Activated CD8-positive, alpha-beta memory T cell treated with anti-CD3 and anti-CD28 coated beads for 1 hour (primary cell): ENCODE measurements at places on chromosomes 16 and 17.

GRCh38 chr16:15043344-15043743, 12.5 kb downstream of the NTAN1 start:
- DNase-seq = no peak

- no peak for DNase-seq
These were observed 50.8 kb downstream of the ABCA9 start for GRCh38 chr17:69009930-69010329.

DNA sequence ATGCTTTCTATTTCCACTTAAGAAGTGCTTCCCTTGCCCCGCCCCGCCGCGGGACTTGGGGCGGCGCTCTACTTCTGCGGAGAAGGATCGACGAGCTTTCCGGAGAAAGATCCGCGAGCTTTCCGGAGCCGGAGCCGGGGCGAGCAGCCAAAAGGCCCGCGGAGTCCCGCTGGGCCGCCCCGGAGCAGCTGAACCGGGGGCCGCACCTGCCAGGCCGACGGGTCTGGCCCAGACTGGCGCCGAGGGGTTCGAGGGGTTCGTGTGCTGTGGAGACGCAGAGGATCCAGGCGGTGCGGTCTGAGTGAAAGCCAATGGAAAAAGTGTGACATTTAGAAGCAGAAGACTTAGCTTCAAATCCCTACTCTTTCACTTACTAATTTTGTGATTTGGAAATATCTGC, 50.8 kb downstream of the TBC1D26 start:
- DNase-seq = no peak

DNA sequence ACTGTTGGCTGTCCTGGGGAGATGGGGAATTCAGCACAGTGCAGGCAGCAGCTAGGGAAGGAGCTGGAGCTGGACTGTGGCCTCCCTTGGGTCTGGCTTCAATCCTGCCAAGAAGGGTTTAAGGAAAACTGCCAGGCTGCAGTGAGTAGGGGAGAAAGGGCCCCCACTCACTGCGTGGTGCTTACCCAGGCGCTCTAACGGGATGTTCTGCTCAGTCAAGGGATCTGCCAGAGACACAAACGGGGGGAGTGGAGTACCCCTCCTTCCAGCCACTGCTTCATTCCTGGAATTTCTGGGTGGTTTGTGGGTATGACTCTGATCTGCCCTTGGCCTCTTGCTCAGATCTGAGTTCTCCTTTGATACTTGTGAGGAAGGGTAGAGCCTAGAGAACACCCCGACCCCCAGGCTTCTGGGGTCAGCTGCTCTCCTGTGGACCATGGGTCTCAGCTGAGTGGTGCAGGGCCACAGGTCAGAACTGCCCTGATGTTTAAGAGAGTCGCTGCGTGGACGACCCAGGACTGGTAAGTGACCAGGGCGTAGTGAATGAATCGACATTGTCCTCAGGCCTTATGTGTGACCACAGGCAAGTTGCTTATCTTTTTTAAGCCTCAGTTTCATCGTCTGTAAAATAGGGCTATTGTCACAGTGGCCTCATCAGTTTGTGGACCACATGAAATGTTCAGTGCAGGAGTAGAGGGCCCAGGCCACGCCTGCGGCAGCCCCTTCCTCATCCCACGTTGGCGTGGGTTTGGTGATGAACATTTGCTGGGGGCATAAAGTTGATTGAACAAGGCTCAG, 9.6 kb downstream of the CRISPLD2 start:
- DNase-seq = no peak

DNA sequence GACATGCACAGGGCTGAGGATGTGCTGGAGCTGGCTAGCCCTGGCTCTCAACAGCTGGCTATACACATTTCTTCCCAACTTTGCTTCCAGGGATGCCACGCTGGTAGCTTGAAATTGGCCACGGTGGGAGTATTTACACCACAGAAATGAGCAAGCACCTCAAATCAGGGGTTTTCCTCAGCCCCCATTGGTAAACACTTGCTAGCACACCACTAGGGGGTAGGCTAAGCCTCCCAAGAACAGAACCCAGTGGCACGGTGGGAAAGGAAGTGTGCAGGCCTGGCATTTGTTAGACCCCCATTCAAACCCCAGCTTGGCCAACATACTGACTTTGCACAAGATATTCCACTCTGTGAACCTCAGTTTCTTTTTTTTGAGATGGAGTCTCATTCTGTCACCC, 12.9 kb downstream of the DRC3 start:
- DNase-seq = no peak

GRCh38 chr17:35064516-35065215, 1.2 kb upstream of the RFFL start:
- DNase-seq = no peak

GRCh38 chr17:71777048-71777640, 343.7 kb upstream of the SOX9 start:
- DNase-seq = no peak

DNA sequence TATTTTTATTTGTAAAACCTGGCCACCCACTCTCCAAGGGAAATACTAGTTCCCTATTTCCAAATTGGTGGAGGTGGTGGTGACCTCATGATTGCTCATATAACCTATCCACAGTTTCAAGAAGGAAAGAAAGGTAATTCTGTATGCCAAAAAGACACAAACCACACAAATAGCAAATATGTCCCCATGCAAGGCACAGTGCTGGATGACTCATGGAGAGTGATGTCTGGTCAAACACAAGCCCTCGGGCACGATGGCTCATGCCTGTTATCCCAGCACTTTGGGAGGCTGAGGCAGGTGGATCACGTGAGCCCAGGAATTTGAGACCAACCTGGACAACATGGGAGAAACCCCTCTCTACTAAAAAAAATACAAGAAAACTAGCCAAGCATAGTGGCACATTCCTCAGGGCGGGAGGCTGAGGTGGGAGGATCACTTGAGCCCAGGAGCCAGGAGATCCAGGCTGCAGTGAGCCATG, 64.2 kb downstream of the GNA13 start:
- DNase-seq = no peak

DNA sequence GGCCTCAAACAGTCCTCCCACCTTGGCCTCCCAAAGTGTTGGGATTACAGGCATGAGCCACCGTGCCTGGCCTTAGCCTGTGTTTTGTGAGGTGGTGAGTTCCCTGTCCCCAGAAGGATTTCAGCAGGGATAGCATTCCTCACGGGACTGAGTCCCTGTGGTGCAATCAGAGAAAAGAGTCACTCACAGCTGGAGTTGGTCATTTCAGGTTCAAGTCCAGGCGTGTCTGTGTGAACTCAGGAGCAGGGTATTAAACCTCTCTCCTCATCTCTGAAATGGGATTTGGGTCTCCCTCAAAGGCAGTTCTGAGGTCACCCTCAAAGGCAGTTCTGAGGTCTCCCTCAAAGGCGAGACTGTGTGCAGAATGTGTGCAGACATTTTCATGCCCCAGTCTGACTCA, 28.6 kb downstream of the NPTX1 start:
- DNase-seq = no peak

DNA sequence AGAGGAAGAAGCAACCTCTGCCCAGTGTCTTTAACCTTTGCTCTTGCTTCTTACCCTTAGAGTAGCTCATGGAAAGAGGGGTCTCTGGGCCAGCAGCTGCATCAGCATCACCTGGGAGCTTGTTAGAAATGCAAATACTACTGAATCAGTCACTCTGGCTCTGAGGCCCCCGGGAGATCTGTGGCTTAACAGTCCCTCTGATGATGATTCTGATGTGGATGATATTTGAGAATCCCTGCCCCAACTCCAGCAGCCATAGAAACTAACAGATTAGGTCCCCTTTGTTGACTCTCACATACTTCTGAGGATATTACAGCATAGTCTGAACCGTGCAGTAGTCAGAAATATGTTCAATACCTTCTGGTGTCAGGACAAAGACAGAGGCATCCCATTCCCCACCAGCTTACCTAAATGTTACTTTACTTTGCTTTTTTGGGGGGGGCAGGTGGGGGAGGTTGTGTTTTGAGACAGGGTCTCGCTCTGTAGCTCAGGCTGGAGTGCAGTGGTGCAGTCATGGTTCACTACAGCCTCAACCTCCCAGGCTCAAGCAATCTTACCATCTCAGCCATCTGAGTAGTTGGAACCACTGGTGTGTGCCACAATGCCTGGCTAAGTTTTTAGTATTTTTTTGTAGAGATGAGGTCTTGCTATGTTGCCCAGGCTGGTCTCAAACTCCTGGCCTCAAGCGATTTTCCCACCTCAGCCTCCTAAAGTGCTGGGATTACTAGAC, 220.1 kb downstream of the CCDC182 start:
- DNase-seq = no peak

GRCh38 chr16:74309789-74310781, 13.5 kb downstream of the PSMD7 start:
- no peak for DNase-seq

GRCh38 chr16:74868501-74868900, 93.9 kb upstream of the FA2H start:
- DNase-seq = no peak

GRCh38 chr16:75265911-75266701, 14.7 kb upstream of the BCAR1 start:
- no peak for DNase-seq

DNA sequence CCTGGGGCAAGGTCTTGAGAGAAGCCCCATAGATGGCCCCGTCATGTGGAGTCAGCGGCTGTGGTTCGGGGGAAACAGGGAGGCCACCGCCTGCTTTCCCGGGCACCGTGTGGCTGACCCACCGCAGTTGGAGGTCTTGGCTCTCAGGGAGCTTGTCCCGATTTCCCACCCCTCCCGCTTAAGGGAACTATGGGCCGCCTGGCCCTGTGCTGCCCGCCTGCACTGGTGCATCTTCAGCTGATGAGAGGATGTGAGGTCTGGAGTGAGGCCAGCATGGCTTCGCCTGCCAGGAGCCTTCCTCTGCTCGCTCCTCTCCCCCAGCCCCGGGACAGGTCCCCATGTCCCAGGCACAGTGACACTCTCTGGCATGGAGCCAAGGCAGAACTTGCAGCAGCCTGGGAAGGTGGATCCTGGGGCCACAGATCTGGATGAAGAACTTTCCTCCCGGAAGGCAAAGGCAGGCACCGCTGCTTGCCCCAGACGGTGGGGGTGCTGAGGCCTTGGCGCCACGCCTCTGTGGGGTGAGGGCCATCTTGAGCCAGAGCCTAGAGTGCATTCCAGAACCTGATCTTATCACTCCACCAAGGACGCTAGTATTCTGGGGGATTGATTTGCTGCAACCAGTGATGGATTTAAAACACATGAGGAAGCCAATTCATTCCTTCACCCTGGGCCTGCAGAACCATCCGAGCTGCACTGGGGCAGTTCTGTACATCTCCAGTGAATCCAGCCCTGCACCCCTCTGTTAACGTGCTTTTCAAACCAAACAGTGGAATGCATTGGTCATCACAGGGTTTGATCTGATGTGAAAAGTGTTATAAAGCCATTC, 178.6 kb upstream of the TNRC6C start:
- DNase-seq = no peak

GRCh38 chr16:86294535-86295196, 215.7 kb upstream of the FOXF1 start:
- no peak for DNase-seq

DNA sequence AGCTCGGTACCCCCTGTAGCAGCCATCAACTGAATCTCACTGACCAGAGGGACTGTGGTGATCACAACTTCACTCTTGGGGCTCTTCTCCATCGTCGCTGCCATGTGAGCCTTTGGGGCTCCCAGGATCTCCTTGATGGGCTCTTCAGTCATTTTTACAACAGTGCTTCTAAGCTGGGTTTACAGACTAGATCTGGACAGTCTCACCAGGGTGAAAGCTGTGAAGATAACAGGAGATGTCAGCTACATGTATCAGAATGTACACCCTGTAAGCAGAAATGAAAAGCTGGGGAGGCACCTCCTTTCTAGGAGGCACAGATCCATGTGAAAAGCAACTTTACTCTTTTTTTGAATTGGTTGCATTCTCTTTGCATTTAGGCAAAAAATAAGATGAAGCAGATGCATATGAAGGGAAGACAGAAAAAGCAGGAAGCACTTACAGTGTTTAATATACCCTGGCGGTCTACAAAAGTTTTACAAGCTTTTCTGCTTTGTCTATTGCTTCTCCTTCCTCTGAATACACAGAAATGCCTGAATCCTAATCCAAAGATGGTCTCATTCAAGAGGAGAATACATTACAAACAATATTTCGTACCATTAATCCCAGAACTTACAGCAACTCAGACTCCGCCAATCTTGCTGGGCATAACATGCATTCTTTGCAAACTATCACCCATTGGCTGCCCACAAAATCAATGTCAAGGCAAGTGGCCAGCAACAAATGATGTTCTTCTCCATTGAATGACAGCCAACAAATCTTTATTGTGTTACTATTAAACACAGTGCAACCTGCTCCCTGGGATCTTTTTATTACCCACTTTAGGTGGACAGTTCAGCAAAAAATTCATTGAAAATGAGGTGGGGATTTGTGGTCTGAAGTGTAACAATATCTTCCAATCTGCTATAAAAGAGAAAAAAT, 1.5 kb downstream of the TMEM100 start:
- no peak for DNase-seq

- no peak for DNase-seq
These were observed 24.7 kb downstream of the WSB1 start for GRCh38 chr17:27318633-27319032.

DNA sequence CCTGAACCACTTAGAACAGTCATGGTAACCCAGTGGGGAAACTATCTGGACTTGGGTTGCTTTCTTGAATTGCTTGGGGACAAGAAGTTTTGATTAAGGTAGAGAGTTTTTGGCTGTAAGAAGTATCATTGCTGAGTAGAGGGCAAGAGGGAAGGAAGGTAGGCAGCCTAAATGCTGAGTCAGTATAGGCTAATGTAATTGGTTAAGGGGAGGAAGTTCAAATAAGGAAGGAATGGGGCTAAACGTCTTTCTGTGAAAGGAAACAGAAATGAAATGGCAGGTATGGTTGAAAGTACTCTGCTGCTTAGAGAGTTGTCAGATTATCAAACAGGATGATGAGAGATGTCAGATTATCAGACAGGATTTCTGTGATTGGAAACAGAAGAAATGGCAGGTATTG, 20.3 kb downstream of the KPNB1 start:
- DNase-seq = no peak

- DNase-seq = no peak
These were observed 40.4 kb upstream of the DNAJA2 start for GRCh38 chr16:47013910-47014309.

GRCh38 chr16:5861241-5861640, 763.6 kb upstream of the EEF2KMT start:
- DNase-seq = no peak

DNA sequence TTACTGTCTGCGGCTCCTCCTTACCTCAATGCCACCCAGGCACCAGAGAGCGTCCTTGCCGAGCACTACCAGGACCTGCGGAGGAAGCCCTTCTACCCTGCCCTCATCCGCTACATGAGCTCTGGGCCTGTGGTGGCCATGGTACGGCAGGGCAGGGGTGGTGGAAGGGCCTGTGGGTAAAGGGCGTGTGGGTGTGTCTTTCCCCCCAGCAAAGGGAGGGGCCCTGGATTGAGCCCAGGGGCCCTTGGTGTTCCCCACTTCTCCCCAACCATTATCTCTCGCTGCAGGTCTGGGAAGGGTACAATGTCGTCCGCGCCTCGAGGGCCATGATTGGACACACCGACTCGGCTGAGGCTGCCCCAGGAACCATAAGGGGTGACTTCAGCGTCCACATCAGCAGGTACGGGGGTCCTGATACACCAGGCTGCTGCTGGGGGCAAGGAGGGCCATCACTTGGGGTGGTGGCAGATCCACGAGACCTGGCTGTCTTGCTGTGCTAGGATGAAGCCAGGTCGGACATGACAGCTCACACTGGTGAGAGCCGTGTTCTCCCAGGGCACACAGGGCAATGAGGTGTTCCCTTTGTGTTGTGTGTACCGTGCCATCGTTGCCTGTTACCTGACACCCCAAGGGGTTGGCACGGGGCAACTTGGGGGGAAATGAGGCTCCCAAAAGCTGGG, 2.2 kb upstream of the DECR2 start:
- DNase-seq = no peak
